ENCODE measurements at places on chromosomes 11 and 22.
A peak's percentile ranks its signal among the peaks of the same experiment; 100 is the strongest.

DNA sequence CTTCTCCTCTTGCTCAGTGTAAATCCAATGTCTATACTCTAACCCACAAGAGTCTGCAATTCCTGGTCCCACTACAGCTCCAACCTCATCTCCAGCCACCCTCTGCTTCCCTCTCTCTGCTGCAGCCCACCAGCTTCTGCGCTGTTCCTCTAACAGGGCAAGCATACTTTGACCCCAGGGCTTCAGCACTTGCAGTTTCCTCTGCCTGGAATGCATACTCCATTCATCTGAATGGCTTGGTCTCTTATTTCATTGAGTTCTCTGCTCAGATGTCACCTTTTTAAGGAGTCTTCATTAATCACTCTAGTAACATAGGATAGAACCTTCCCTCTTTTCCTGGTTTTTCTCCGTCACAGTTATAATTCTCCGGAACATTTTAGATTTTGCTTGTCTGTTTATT lies 141.6 kb downstream of the BUD13 start:
- DNase-seq: no peak

GRCh38 chr11:120511820-120512738 lies 531 bp downstream of the GRIK4 start:
- no peak for DNase-seq

DNA sequence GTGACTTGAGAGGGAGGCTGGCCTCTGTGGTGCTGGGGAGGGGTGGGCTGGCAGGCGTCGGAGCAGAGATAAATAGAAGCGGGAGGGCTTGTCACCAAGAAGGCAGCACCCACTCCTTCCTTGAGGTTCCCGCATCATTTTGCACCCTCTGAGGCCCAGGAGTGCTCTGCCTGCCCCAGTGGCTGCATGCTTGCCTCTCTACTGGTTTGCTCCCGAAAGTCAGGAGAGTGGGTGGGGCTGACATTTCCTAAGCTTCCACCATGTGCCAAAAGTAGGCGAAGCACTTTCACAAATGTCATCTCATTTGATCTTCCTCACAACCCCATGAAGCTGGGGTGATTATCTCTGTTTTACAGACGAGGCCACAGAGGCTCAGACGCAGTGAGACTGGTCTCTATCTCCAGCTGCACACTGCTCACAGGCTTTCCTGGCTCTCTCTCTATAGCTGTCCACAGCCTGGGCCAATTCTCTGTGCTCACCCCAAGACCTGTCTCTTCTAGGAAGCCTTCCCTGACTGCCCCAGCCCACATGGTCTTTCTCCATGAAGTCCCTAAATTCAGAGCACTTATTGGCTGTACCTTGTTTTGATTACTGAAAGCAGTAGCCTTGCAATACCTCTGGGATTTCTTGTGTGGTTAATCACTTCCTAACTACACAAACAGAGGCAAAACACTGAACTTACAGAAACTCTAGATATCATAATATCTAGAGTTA lies 2.6 kb upstream of the UCP3 start:
- DNase-seq: peak; percentile 29

DNA sequence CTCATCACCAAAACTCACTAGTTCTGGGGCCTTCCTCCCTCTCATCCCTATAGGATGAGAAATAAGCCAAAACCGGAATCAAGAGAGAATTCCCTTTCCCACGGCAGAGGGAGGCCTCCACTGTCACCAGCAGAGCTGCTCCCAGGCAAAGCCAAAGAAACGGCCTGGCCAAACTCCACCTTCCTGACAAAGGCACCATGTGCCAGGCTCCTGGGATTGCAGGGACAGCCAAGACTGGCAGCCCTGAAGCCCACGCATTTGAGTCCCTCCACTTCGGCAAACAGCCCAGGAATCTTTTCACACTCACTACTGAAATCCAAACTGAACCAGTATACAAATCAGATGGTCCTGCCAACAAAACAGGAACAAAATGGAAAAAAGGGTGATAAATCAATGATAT lies 6.1 kb downstream of the SMCO4 start:
- no peak for DNase-seq

- DNase-seq: no peak
Measured at GRCh38 chr11:90639461-90639993, 416.7 kb upstream of the CHORDC1 start.

DNA sequence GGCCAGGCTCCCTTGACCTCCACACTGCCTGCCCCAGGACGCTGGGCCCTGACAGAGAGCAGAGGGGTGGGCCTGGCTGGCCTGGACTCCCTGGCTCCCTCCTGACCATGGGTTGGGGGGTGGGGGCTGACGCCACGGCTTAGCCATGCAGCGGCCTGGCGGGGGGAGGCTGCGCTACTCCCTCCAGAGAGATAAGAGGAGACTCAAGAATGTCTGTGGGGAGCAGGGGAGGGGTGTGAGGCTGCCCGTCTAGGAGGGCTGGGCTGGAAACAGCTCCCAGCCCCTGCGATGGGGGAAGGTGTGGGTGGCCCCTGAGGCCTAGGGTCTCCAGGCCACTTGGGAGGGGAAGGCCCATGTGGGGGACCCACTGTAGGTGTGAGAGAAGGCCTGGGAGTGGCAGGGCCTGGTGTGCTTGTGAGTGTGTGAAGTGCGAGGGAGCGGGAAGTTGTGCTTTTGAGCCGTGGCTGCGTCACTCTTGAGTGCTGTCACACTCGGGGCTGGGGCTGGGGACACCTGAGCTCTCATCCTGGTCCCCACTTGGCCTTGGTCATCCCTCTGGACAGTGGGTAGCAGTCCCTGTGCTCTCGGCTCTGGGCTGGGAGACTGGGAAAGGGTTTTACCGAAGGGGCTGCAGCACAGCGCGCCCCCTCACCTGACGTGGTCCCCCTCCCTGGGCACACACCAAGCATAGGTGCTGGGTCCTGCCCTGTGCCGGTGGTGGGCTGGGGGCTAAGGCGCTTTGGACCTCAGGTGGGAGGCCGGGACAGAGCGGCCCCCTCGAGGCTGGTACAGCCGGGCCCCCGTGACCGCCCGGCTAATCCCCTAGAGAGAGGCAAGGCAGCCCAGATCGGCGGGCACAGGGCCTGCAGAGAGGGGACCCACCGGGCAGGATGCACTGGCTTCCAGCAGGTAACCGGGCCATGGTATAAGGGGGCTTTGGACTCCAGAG lies 2.4 kb downstream of the MYRF start:
- DNase-seq: no peak
